Chondrocyte (in vitro differentiated cells): ENCODE measurements at places on chromosomes 5 and 9. TPM values are rescaled to one million over a fixed set of nuclear protein-coding genes. Genes with fewer than 3 reads are reported as not detected.

DNA sequence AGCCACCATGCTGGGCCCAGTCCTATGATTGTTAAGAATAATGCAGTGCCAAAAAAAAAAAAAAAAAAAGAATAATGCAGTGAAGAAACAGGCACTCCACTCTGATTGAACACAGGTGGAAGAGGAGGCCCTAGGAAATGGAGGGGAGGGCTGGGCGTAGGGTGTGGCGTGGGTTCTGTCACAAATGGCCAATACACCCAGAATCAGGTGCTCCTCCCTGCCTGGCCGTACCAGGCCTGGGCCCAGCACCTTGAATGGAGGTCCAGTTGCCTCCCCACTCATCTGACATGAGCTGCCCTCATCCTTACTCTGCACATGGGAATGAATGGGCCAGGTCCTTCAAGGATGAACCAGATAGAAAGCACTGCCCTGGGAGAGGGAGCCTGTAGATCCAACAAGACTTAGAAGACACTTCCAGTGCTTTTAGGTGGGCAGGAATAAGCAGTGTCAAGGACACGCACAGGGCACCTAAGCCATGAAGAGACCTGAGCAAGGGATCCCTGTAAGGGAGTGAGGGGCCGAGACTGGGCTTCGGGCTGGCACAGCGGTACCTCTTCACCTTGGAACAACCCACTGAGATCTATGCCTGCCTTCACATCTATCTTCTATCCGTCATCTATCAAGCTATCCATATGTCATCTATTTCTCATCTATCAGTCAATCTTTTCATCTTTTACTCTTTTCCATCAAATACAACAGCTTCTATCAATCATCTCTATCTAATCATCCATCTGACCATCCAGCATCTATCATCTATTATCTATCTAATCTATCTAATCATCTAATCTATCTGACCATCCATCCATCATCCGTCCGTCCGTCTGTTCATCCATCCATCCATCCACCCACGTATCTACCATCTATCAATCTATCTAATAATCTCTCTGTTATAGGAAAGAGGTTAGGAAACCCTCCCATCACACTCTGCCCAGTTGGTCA is 15.9 kb downstream of the NINJ1 start:
- no peak overlapping the region for H3K4me3 ChIP-seq
- no peaks in the 10 kb centered on the region for H3K27me3 ChIP-seq
- peaks cover 11% of the 10 kb centered on the region for H3K4me1 ChIP-seq
- H3K36me3 ChIP-seq, result peaks cover 4% of the 10 kb centered on the region
- H3K27ac ChIP-seq, result no peak overlapping the region
- peak; percentile 26 for DNase-seq

GRCh38 chr9:15361737-15362136 is 54.7 kb upstream of the TTC39B start:
- no peak for DNase-seq
- no peaks in the 10 kb centered on the region for H3K36me3 ChIP-seq
- H3K4me1 ChIP-seq, result no peaks in the 10 kb centered on the region
- no peaks in the 10 kb centered on the region for H3K27me3 ChIP-seq

DNA sequence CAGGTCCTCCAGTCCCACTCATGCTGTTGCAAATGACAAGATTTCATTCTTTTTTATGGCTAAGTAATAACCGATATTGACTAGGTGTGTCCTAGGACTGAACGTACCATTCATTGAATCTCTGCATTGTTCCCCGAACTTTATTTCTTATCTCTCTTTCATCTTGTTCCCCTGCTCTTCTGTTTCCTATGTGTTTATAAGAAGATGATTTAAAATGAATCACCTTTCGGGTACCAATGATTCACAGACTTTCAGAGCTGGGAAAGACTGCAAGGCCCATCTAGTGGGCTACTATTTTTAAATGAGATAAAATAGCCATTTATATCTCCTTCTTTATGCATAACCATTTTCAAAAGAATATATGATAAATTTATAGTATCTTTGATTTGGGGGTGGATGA is 133.0 kb downstream of the CDH18 start:
- H3K4me3 ChIP-seq, result no peak overlapping the region
- DNase-seq, result no peak
- no peak overlapping the region for H3K27ac ChIP-seq
- peaks cover 13% of the 10 kb centered on the region for H3K4me1 ChIP-seq
- no peaks in the 10 kb centered on the region for H3K27me3 ChIP-seq

GRCh38 chr5:100479079-100479688 is 56.0 kb upstream of the FAM174A start:
- H3K27me3 ChIP-seq, result peaks cover 24% of the 10 kb centered on the region
- H3K36me3 ChIP-seq, result no peaks in the 10 kb centered on the region
- DNase-seq, result no peak
- H3K27ac ChIP-seq, result no peak overlapping the region
- H3K4me3 ChIP-seq, result no peak overlapping the region
- no peaks in the 10 kb centered on the region for H3K4me1 ChIP-seq

DNA sequence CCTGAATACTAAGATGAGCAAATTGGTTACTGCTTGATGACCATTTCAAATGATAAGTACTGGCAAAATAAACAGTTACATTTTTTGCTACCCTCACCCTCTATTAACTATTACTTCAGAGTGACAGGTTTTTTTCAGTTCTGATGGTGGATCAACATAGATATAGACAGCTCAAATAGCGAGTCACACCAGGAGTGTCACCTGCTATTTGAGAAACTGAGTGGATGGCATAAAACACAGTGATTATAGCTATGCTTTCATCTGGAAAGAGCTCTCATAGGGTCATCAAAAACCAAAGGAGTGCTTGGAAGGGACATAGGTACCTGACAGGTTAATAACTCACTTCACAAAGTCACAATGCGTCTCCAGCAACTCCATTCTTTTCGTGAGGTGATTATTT is 244.5 kb upstream of the C9orf72 start:
- DNase-seq, result no peak
- no peaks in the 10 kb centered on the region for H3K4me1 ChIP-seq
- no peaks in the 10 kb centered on the region for H3K36me3 ChIP-seq
- no peak overlapping the region for H3K4me3 ChIP-seq
- H3K27ac ChIP-seq, result no peak overlapping the region
- H3K27me3 ChIP-seq, result no peaks in the 10 kb centered on the region

GRCh38 chr5:54194318-54194717 is 116.1 kb downstream of the ARL15 start:
- DNase-seq, result no peak
- H3K36me3 ChIP-seq, result no peaks in the 10 kb centered on the region
- H3K27me3 ChIP-seq, result no peaks in the 10 kb centered on the region
- no peaks in the 10 kb centered on the region for H3K4me1 ChIP-seq
- H3K27ac ChIP-seq, result no peak overlapping the region

- no peak overlapping the region for H3K4me3 ChIP-seq
- DNase-seq, result no peak
- H3K27ac ChIP-seq, result no peak overlapping the region
- H3K36me3 ChIP-seq, result no peaks in the 10 kb centered on the region
- H3K4me1 ChIP-seq, result peaks cover 19% of the 10 kb centered on the region
- no peaks in the 10 kb centered on the region for H3K27me3 ChIP-seq
Measured at GRCh38 chr9:28051559-28052503, 478.6 kb upstream of the C9orf72 start.

- H3K4me3 ChIP-seq, result no peak overlapping the region
- H3K4me1 ChIP-seq, result no peaks in the 10 kb centered on the region
- no peak overlapping the region for H3K27ac ChIP-seq
- peaks cover 6% of the 10 kb centered on the region for H3K36me3 ChIP-seq
Measured at GRCh38 chr5:128143911-128144310, 60.3 kb downstream of the SLC12A2 start.

- peaks cover 9% of the 10 kb centered on the region for H3K27me3 ChIP-seq
- no peak overlapping the region for H3K27ac ChIP-seq
- no peak overlapping the region for H3K4me3 ChIP-seq
- H3K4me1 ChIP-seq, result no peaks in the 10 kb centered on the region
Measured at GRCh38 chr5:31733371-31733770, 94.4 kb downstream of the PDZD2 start.

GRCh38 chr9:2991292-2991691 is 147.4 kb upstream of the PUM3 start:
- H3K27ac ChIP-seq, result no peak overlapping the region
- no peak for DNase-seq
- H3K27me3 ChIP-seq, result no peaks in the 10 kb centered on the region
- H3K4me3 ChIP-seq, result no peak overlapping the region
- peaks cover 9% of the 10 kb centered on the region for H3K4me1 ChIP-seq

ARAP3 gene
- 1.3 to 7.1 TPM (median 5.9 TPM) in 3 replicates for total RNA-seq

SLC34A1 gene
- total RNA-seq, result not detected in 3 replicates

LRRC19 gene
- total RNA-seq, result not detected in 3 replicates

ARID3C gene
- 0.20 TPM in 1 of 3 replicates, not detected in the others for total RNA-seq

TSSK1B gene
- total RNA-seq, result 0.10 to 0.36 TPM in 2 of 3 replicates, not detected in the other

IFNB1 gene
- total RNA-seq, result not detected in 3 replicates
